Cortex of kidney (tissue), 1 donor: ENCODE measurements at places on chromosomes 1 and 21.

DNA sequence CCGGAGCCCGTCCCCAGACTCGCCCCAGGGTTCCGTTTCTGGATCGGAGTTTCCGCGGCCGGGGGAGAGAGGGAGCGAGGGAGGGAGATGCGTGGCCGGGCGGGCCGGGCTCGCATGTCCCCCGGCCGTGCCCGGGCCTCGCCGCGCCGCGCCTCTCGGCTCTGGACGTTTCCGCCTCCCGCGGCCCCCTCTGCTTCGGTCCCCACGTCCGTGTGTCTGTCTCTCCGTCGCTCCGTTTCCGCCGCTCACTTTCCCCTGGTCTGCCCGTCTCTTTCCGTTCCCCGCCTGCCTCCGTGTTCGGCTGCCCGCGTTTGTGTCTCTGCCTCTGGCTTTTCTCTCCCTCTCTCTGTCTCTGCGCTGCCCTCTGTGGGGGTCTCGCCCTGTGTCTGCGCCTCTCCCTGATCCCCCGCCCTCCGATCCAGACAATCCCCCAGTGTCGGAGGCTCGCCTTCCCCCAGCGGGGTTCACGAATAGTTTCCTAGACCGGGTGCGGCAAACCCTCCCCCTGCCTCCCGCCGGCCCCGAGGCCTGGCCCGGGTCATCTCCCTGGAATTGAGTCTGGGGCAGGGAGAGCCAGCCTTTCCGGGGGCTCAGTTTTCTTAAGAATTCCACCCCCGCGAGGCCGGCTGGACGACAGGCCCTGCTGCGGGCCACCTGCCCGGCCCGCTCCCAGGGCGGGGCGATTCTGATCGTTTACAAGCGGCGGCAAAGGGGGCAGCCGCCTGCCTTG lies 735 bp downstream of the NBL1 start:
- DNase-seq: no peak

GRCh38 chr1:42335809-42336518 lies 929 bp upstream of the FOXJ3 start:
- DNase-seq: no peak

- no peak for DNase-seq
Measured at GRCh38 chr1:40742363-40743061, 41.1 kb upstream of the KCNQ4 start.

- no peak for DNase-seq
Measured at GRCh38 chr1:157540852-157541251, 11.5 kb downstream of the FCRL5 start.

DNA sequence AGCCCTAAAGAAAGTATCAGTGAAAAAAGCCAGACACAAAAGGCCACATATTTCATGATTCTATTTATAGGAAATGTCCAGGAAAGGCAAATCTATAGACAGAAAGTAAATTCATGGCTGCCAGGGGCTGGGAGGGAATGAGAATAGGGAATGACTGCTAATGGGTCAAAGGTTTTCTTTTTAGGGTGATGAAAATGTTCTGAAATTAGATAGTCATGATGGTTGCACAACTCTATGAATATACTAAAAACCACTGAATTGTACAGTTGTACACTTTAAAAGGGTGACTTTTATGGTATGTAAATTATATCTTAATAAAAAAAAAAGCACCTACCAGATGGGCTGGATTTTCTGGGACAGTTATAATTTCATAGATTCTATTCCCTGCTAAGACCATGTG lies 114.8 kb downstream of the CNIH3 start:
- DNase-seq: no peak

DNA sequence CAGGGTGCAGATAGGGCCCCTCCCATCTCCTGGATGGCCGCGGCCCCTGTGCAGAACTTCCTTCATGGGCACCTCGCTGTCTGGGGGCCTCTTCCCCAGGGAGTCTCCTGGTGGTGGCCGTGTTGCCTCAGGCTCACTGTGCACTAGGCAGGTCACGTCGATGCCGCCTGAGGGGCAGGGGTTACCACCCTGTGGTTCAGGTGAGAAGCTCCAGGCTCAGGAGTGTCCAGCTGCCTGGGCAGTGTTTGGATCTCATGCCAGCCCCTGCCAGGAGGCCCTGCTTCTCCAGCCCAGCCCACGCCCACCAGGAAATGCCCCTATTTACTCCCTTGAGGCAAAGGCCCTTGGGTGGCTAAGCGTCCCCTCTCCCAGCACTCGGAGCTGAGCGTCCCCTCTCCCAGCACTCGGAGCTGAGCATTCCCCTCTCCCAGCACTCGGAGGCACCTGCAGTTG lies 2.1 kb downstream of the ITGB2 start:
- no peak for DNase-seq
